GM10248 (cell line): ENCODE measurements at places on chromosomes 3 and 15.

DNA sequence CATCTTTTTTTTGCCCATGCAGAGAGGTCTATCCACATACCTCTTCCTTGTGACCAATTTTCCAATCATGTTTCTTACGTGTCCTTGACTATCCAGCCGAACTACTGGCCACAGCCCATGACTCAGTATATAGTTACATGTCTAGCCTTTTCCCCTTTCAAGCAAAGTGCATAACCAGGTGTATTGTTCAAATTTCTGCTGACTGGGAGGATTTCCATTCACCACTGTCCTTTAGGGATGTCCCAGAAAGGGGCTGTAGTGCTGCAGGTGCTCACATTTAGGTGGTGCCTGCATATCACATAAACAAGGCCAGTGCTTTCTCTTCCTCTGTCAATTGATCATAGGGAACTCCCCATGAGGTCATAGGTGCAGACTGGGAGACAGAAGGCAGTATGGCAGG, 69.4 kb upstream of the ALDH1A3 start:
- DNase-seq: no peak

DNA sequence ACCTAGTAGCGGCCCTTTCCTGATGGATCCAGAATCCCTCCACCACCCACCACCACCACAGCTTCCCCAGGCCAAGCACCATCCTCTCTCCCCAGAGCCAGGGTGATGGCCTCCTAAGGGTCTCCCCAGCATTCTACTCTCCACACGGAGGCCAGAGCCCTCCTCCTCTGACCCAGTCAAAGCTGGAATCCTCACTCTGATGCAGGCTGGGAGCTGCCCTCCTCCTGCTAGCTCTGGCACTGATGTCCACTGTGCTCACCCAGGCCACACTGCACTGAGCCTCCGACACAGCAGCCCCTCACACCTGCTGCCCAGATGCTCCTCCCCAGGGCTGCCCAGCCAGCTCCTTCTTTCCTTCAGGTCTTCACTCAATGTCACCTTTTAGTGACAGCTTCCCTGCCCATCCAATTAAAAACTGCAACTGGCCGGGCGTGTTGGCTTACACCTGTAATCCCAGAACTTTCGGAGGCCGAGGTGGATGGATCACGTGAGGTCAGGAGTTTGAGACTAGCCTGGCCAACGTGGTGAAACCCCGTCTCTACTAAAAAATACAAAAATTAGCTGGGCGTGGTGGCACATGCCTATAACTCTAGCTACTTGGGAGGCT, 21.0 kb downstream of the XXYLT1 start:
- no peak for DNase-seq

DNA sequence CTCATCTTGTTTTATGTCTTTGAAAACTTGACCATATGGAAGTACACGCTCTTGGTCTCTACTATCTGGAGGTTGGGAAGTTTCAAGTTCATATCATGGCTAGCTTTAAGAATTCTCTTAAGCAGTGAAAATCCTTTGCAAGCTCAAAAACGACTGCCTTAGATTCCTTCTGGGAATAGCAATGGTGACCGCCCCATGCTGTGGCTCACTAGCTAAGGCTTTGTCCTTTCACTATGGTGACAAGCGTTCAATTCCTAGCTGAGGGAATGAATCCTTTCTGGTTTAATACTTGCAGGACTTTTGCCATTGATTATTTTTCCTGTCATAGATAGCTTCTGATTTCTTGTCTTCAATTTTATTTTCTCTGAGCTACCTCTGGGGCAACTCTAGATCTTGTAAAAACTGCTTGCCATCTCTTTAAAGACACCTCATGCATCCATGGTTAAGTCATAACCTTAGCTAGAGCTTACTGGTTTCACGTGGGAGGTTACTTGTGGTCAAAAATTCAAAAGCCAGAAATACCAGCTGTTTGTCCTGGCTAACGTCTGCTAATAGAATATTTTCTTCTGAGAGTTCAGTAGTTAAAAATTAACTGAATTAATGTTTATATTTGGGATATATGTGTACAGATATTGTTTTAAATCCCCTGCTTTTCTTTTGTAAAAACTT, 673.4 kb upstream of the CBLB start:
- no peak for DNase-seq

- DNase-seq: no peak
These were observed 24.5 kb upstream of the ZNF445 start for GRCh38 chr3:44501971-44502370.

DNA sequence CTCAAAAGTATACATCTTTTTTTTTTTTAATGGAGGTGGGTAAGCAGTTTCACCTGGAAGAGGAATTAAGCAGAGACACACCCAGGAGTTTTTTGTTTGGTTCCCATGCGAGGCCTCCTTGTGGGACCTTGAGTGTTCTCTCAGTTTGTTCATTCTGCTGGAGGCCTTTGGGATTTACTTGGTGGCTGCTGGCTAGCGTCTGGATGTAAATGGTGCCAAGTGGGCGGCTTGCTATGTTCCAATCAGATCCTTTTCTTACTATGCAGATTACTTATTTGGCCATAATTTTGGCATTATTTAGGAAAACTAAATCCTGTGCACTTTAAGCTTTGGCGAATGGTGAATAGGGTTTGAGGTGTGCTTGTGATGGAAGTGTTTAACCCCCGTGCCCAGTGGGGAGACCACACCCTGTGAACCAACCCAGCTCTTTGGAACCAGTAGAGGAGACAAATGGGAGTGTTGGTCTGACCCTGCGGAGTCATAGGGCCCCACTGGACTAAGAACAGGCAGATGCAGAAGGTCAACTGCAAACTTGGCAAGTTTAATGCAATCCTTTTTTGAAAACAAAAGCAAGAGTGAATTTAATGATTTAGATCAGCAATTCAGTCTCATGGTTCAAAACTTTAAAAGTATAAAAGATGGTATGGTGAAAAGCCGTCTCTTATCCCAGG, 79.4 kb downstream of the EBLN2 start:
- no peak for DNase-seq

GRCh38 chr15:77002954-77003912, 8.3 kb downstream of the PSTPIP1 start:
- DNase-seq: peak; percentile 69

DNA sequence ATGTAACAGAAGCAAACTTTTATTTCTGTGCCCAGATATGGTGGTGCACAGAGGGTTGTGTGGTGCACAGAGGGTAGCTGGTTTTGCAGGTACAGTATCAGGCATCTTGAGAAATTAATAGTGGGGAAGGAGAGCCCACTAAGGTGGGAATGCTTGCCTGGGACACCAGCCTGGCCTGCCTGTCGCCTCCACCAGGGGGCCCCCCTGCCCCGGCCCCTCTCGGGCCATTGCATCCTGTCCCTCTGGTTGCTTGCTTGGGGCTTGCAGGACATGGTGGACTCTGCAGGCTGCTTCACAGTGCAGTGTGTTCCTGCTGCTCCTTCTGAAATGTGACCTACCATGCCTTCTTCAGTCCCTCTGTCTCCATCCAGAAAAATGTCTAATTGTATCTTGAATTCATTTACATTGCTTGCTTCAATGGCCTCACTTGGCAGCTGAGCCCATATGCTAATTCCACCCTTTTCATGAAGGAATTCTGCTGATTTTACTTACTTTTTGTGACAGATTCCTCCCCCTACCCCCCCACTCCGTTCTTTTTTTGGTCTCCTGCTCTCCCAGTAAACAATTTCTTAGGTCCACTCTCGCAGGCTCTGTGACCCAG, 73.6 kb downstream of the EEFSEC start:
- peak; percentile 68 for DNase-seq

- peak; percentile 70 for DNase-seq
These were observed 37.3 kb downstream of the ANP32A start for GRCh38 chr15:68783226-68784058.

GRCh38 chr3:160161921-160162320, 63.3 kb upstream of the C3orf80 start:
- DNase-seq: no peak

DNA sequence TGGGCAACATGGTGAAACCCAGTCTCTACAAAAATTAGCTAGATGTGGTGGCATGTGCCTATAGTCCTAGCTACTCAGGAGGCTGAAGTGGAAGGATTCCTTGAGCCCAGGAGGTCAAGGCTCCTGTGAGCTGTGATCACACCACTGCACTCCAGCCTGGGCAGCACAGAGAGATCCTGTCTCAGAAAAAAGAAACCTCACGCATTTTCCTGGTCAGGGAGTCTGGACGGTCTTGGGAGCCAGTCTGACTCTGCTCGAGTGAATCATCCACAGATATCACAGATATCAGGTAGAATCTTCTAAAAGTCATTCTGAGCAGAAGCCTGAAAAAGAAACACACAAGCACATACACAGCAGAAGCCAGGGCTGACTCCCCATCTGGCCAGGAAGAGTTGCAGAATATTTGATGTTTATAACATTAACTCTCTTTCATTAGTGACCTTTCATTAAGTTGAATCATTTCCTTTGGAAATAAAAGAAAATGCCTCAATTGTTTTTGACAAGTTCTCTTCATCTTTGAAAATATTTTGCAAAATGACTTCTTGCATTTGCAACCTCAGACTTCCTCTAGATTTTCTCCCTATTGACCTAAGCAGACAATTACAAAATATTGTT, 56.5 kb upstream of the ABHD17C start:
- no peak for DNase-seq

DNA sequence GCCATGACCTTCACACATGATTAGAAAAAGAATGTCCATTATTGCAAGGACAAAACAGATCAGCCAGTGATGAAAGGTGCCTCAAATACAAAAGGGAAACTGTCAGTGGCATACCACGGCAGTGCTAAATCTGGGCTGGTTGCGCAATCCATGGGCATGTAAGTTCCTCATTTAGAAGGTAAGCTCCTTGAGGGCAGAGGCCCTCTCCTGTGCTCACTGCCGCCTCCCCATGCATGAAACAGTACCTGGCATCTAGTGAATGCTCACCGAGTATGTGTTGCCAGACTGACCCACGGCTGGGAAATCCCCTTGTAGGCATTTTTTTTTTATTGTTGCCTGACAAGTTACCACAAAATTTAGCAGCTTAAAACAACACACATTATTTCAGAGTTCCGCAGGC, 312.1 kb upstream of the CHRM5 start:
- DNase-seq: no peak

DNA sequence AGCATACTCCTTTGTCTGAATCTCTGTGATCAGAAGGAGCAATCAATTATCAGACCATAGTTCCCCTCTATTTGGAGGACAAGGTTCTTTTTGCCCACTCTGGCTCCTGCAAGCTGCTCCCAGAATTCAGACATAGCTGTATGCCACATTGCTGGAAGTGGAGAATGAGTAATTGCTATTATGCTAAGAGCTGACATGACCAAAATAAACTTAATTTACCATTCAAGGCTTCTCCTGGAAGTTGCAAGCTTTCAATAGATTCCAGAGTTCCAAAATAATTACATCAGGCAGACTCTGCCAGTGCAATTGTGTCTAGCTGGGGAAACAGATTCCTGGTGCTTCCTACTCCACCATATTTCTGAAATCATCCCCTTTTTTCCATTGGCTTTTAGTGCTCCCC, 7.6 kb upstream of the DRD3 start:
- DNase-seq: no peak

- no peak for DNase-seq
These were observed 45.0 kb downstream of the ZNF860 start for GRCh38 chr3:32026593-32026992.

DNA sequence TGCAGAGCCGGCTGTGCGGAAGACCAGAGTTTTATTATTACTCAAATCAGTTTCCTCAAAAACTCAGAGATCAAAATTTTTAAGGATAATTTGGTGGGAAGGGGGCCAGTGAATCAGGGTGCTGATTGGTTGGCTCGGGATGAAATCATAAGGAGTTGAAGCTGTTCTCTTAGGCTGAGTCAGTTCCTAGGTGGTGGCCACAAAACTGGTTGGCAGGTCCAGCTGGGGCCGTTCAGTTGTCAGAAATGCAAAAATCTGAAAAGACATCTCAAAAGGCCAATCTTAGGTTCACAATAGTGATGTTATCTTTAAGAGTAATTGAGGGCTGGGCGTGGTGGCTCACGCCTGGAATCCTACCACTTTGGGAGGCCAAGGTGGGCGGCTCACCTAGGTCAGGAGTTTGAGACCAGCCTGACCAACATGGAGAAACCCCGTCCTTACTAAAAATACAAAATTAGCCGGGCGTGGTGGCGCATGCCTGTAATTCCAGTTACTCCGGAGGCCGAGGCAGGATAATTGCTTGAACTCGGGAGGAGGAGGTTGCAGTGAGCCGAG, 2.3 kb upstream of the ZNF589 start:
- DNase-seq: no peak

GRCh38 chr15:31280046-31280830, 46.4 kb upstream of the KLF13 start:
- DNase-seq: no peak

GRCh38 chr3:212432-212831, 15.9 kb downstream of the CHL1 start:
- peak; percentile 16 for DNase-seq

DNA sequence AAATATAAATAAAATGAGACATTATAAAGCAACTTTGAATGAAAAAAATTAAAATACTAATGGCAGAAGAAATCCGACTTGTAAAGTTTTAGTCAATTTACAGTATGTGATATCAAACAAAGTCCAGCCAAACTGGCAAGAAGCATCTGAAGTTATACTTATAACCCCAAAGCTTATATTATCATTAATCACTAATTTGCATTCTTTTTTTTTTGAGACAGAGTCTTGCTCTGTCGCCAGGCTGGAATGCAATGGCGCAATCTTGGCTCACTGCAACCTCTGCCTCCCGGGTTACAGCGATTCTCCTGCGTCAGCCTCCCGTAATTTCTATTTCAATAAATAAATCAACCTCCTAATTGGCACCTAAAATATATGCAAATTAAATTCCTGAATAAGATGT, 80.1 kb downstream of the AQR start:
- no peak for DNase-seq

- no peak for DNase-seq
These were observed 215.9 kb upstream of the CTDSPL start for GRCh38 chr3:37645517-37646380.

DNA sequence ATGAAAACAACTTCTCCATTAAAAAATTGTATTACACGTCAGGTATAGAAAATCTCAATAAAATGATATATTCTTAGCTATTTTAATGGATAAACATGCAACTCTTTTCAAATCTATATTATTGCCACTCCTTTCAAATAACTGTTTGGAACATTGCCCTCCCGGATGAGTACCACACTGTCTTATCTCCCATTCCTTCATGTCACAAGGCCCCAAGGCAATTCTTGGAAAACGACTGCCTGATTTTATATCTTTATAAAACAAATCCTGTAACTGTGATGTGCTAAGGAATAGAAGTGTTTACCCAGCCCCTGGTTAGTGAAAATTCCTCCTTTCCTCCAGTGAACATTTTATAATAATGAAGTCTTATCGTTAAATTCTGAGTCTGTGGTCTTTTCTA, 6.2 kb upstream of the ZNF619 start:
- DNase-seq: no peak

GRCh38 chr15:89132611-89133507, 44.6 kb downstream of the ABHD2 start:
- DNase-seq: no peak

DNA sequence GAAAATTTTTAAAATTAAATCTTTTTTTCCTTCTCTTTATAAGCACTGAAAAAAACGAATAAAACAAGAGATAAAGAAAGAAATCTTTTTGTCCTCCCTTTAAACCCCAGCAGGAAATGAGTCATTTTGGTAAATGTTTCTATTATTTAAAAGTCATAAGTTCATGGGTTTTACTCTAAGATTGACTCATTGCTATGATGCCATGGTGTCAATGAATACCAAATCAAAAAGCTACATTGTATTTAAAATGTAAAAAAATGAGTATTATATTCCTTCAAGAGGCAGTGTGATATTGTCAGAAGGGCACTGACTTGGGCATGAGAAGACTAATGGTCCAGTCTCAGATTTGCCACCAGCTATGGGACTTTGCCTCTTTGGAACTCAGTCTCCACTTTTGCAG, 303.4 kb upstream of the DNAJC19 start:
- DNase-seq: no peak
